Left ventricle myocardium inferior (tissue), 1 donor: ENCODE measurements at places on chromosomes 1 and 21.

GRCh38 chr1:29630756-29631155, 394.4 kb downstream of the PTPRU start:
- DNase-seq: no peak

DNA sequence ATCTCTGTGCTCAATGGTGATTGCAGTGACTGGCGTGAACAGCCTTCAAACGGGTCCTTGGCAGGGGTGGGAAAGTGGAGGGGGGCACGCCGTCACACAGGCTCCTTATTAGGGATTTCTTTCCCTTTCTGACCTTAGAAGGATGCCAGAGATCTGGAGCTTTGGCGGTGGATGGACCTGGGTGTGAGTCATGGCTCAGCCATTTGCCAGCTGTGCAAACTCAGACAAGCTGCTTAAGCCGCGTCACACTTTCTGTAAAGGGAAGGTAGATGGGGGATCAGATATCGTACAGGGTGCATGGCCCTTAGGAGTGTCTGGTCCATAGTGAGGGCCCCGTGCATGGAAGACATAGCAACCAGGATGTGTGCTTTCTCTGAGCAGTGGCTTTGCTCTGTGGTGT, 48.3 kb upstream of the C1orf174 start:
- no peak for DNase-seq

DNA sequence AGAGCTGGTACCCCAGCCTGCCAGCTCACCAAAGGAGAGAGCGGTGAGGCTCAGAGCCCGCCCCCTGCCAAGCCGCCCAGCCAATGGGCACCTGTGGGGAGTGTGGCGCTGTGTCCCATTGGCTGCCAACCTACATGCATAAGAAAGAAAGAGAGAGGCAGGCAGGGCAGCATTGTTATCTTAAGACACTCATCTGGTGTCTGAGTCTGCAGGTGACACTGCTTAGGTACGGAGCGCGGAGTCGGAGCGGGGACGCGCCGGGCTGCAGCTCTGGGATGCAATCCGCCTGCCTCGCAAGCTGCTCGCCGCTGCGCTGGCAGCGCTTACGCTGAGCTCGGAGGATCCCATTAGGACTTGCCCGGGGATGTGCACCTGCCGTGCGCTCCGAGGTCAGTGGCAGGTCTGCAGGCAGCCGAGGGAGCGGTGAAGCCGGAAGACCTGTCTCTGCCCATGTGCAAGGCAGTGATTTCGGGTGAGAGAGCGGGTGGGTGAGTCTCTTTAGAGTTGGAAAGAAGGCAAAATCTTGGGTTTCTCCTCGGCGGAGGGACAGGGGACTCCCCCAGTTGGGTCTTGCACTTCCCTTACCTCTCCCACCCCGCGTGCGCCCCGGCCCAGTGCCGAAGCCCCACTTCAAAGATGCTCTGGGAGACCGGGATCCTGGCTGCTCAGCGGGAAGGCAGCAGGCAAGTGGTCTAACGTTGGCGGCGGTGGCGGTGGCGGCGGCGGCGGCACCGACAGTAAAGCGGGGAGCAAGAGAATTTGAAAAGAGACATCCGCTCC, at the start of gene BRINP2:
TSS of gene BRINP2 (plus strand) at position 203 of the 780 bp plus-strand sequence. CDS start 58,919 bp downstream, outside the sequence.
- peak; percentile 47 for DNase-seq

- DNase-seq: no peak
Measured at GRCh38 chr1:91502672-91503184, 2.1 kb downstream of the CDC7 start.

DNA sequence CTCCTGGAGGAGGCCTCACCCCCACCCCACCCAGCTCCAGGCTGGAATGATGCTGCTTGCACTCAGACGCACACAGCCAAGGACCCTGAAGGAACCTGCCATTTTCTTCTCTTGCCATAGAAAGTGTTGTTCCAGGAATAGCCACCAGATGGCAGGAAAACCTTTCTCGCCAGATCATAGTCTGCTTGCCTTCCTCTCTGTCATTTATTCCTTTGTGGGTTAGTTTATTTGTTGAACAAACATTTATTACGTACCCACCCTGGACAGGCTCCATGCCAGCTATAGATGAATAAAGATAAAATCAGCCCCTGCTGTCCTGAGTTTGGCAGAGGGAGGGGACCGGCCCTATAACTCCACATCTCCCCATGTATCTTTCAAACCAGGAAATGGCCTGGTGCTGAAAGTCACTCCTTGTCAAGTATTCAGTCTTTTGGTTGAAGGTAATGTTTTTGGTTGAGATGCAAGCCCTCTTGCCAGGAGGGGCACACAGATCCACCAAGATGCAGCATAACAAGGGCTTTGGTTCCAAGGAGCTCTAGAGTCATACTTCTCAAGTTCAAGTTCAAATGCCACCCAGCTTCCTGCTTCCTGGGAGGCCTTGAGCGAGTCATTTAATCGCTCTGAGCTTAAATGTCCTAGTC, 7.0 kb upstream of the KCNC4 start:
- DNase-seq: no peak

DNA sequence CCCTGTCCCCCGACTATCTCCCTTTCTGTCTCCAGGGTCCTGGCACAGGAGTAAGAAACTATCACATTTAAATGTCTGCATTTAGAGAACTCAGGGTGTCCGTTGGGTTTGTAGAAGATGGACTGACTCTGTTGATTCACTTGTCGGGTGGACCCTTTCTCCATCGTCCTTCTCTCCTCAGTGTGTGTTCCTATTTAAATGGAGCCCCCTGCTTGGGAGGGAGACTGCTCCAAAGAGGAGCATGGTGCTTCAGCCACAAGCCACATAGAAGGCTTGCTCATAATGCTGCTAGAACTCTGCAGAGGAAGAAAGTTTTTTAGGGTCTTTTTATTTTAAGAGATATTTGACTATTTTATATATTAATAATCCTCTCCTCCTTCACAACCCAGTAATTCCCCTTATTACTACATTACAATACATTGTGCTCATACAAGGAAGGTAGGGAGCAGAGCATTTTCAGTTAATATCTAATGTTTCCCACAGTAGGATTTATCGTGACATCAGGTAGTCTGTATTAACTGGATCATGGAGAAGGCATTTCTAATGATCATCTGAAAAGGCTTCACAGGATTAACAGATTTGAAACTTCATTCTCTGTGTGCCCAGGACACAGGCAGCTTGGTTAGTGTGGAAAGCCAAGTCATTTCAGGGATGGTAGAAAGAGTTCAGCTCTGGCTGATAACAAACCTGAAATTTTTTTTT, 13.8 kb downstream of the FGGY start:
- DNase-seq: no peak

DNA sequence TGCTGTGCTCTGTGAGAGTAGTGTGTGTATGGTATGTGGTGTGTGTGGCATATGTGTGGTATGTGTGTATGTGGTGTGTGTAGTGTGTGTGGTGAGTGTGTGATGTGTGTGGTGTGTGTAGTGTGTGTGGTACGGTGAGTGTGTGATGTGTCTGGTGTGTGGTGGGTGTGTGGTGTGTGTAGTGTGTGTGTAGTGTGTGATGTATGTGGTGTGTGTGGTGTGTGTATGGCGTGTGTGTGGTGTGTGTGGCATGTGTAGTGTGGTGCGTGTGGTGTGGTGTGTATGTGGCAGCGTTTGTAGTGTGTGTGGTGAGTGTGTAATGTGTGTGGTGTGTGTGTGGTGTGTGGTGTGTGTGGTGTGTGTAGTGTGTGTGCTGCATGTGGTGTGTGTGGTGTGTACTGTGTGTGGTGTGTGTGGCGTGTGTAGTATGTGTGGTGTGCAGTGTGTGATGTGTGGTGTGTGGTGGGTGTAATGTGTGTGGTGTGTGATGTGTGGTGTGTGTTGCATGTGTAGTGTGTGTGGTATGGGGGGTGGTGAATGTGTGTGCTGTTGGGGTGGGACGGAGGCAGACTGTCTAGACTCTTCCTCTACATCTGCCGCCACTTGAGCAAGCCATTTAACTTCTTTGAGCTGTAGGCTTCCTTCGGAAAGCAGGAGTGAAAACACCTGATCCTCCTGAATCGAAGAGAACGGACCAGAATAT, 33.5 kb downstream of the GPA33 start:
- DNase-seq: no peak

GRCh38 chr1:23960291-23961020, 828 bp downstream of the PNRC2 start:
- DNase-seq: no peak

GRCh38 chr1:4634793-4635406, 19.5 kb upstream of the AJAP1 start:
- no peak for DNase-seq

- DNase-seq: peak; percentile 28
Measured at GRCh38 chr1:116881879-116882520, 27.7 kb upstream of the PTGFRN start.

- no peak for DNase-seq
Measured at GRCh38 chr1:1197551-1198422, 8.6 kb downstream of the TNFRSF18 start.

- DNase-seq: no peak
Measured at GRCh38 chr21:21387916-21388315, 389.7 kb downstream of the NCAM2 start.

DNA sequence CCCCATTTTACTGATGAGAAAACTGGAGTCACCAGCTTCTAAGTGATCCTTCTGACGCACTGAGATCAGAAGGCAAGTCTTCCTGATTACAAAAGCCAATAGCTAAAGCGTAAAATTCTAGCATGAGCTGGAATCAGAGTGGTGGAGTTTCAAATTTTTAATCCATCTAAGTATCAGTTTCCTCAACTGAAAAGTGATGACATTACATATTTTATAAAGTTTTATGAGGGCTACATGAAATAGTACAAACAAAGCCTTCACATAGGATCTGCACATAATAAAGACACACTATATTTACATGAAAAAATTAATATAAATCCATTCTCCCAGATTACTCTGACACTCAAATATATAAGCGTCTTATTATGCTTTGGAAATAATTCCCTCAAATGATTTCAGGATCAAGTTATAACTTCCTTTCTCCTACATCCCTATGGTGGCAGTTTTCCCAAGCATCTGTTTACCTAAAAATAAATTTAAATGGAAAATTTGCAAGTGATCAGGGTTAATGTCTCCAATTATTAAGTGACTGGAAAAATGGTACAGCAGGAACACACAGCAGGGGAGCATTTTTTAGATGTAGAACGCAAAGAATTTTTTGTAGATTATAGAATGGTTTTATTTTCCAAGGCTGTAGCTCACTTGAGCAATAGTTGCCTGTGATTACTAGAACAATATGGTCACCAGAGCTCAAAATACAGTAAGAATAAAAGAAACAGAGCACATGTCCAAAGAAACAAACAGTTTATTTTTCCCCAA, 490.4 kb upstream of the C1orf87 start:
- DNase-seq: no peak

- no peak for DNase-seq
Measured at GRCh38 chr21:8993943-8994639, 1527.3 kb upstream of the TPTE start.

- DNase-seq: no peak
Measured at GRCh38 chr1:114263343-114263742, 109.7 kb upstream of the SYT6 start.

GRCh38 chr1:69421286-69421685, 146.4 kb upstream of the LRRC7 start:
- no peak for DNase-seq

- no peak for DNase-seq
Measured at GRCh38 chr1:217482356-217483102, 148.4 kb downstream of the GPATCH2 start.

DNA sequence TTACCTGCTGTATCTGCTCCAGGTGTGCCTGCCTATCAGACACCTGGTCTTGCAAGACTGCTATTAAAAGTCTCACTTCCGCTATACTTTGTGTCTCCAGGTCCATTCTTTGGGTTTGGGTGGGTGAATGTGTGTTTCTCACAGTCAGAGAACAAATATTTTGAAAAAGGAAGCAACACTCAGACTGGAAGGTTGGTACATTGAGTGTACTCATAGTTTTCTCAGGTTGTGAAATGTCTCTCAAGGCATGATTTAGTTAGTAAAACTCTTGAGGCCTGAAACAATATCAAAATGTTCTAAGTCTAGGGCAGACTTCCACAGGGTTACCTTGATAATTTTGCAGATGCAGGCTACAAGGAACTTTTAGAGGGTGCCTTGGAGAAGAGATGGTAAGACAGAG, 429.9 kb upstream of the ZRANB2 start:
- no peak for DNase-seq

DNA sequence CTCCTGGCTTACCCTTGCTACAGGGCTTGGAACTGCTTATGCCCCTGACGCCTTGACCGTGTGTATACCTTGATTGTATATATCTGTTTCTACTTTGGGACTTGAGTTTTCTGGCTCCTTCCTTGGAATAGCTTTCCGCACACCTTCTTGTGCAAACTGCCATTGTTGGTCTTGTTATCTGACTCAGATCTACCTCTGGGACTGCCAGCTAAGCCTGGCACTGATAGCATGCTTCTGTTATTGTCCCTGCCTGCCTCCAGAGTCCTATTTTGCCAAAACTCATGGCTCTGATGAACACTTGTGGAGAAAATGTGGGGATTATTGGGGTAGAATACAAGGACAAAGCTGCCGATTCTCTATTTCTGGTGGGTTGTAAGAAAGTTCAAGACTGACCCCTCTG, 15.4 kb downstream of the FMOD start:
- DNase-seq: no peak

- no peak for DNase-seq
Measured at GRCh38 chr1:21680381-21680780, 11.2 kb upstream of the RAP1GAP start.

DNA sequence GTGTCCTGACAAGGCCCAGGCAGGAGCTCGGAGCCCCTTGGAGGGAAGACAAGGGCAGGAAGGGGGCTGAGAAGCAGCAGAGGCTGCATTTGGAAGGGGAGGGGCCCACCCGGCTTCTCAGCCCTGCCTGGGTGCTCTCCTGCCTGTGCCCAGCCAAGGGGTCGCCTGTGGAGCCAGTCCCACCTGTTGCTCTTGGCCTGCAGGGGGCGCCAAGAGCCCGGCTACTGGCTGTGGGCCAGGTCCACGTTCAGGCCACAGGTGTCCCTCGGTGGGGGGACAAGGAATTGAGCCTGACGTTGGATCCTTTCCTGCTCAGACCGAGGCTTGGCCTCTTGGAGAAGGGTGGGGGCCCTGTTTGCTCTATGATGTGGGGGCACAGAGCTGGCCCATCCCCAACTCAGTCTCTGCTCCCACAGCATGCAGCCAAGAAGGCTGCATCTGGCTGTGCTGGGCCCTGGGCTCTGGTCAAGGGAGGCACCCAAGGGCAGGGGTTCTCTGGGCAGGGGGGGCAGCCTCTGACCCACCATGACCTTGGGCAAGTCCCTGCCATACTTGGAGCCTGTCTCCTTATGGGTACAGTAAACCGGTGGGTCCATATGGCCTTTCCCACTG, 10.9 kb downstream of the WNT4 start:
- no peak for DNase-seq

DNA sequence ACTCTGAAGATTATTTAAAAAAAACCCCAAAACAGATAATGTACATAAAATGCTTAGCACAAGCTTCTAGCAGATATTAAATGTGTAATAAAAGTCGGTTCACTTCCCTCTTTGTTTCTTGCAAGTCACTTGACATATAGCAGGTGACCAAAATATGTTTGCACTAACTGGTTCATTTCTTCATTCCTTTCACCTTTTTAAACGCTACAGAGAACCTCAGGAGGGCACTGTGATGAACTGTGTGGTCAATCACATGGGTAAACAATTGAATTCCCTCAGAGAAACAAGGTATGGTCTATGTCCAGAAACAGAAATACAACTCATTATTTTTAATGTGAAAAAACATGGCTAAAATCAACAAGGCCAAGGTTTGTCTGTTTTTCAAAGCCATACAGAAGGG, 51.3 kb upstream of the BCL10 start:
- DNase-seq: no peak

GRCh38 chr1:13662493-13662892, 37.5 kb upstream of the PRDM2 start:
- DNase-seq: no peak
